ENCODE measurements at places on chromosomes 7 and 10.

DNA sequence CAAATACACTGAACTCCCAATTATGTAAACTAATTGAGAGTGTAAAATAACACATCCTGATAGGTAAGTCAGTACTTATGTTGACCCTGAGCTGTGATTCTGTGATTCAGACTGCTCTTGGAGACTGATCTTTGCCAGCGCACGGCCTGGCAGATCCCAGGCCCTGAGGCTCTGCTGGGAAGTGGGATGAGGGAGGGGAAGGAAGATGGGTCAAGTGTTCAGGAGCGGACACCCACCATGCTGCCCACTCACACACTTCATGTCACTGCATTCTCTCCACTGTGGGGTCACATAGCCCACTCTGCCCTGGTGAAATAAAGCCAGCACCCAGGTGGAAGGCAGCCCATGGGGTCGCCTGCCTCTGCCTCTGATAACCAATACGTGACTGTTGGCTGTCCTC, 226.2 kb downstream of the TNS3 start:
- DNase-seq: no peak

GRCh38 chr7:156175003-156175402, 362.7 kb upstream of the SHH start:
- DNase-seq: no peak

GRCh38 chr7:105876964-105877601, 684 bp upstream of the ATXN7L1 start:
- DNase-seq: no peak

DNA sequence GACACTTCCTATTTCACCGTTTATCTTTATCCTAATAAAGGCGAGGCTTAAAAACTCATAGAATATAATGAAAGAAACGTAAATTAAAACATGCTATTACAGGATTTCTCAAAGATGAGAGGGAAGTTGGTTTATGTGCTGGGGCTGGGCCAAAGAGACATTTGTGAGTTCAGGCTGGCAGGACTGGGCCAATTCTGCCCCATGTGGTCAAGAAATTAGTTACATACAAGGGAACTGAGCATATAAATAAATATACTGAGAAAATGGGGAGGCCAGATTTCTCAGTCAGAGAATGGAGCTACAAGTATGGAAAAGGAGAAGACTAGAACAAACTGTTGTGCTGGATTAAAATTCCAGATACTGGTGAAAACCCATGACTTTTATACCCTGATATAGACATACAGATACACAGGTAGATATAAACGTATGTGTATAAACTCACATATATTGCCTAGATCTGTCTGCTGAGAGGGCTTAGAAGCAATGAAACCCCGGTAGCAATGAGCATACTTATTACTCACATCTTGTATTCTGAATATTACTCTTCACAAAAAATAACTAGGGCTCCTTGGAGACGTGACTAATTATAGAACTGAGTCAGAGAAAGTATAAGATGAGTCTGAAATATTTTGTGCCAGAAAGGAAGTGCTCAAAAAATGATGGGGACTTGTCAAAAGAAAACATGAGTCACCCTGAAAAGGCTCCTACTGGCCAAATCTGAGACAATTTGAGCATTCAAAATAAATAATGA, 155.7 kb upstream of the FGFR2 start:
- DNase-seq: peak; percentile 26

GRCh38 chr7:64099656-64100531, 54.7 kb downstream of the ZNF727 start:
- no peak for DNase-seq

DNA sequence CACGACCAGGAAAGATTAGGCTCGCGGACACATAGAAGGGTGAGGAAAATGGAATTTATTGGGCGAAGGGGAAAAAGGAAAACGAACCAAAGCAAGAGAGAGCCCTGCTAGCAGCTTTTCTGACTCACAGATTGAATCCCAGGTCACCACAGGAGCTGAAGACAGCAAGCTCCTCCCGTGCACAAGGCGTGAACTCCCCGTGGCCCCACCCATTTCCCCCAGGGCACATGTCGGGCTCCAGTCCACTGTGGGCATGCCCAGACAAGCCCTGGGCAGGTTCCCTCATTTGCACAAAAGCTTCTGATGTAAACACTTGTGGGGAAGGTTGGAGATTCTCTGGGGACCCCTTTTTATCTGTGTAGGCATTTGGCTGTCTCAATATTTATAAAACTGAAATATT, 582.4 kb downstream of the SUGCT start:
- DNase-seq: peak; percentile 8

DNA sequence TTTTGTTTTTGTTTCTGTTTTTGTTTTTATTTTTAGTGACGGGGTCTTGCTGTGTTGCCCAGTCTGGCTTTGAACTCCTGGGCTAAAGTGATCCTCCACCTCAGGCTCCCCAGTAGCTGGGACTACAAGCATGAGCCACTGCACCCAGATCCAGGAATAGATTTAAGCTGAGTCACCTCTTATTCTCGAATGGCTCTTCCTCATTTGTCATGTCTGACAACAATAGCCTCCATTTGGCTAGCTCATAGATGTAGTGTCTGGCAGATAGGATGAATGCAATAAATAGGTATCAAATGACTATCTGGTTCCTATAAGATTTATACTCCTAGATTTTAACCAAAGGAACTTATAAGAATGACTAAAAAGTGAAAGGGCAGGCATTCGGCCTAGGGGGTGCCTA, 172.9 kb downstream of the TMEM26 start:
- DNase-seq: no peak

- DNase-seq: no peak
Measured at GRCh38 chr10:14478604-14479003, 147.9 kb upstream of the FRMD4A start.
